ENCODE measurements at places on chromosomes 3 and 15. TPM values are rescaled to one million over a fixed set of nuclear protein-coding genes. Genes with fewer than 3 reads are reported as not detected.

Gene ALDH1L1
- total RNA-seq, result 10.9 TPM

Gene SLC9C1
- 0.29 TPM for total RNA-seq

Gene CLK3
- 73.2 TPM for total RNA-seq

Gene LMAN1L
- total RNA-seq, result 0.30 TPM

Gene GPR15
- total RNA-seq, result not detected

Gene LRRC31
- total RNA-seq, result not detected

Gene CLDN18
- not detected for total RNA-seq

DNA sequence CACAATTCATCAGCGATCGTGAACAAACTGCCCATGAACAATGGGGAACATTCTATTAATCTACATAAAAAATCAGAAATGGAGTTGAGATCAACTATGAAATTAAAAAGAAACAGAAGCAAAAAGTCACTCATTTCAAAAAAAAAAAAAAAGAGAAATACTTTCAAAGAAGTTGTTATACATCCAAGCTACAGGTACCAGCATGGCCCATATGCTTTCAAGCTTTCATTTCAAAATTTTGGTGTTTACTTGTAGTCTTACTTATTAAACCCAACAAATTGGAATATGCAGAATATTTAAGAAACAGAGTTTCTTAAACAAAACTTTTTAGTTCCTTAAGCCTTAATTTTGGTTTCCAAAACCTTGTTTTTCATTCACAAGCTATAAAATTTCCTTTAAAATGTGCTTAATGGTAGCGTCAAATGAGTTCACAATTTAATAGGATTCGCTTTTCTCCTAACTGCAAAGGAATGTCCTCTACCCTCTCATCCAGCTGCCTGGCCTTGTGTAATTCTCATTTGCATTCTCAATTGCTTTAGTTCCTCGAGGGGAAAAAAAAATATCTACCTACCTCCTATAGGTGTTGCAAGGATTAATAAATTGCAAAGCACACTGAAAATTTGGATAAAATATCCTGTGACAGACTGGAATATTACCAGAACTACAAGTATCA is 565.2 kb downstream of the ROBO1 start:
- DNase-seq, result no peak
- no peaks in the 10 kb centered on the region for H3K4me1 ChIP-seq
- H3K27ac ChIP-seq, result no peak overlapping the region
- H3K4me3 ChIP-seq, result no peak overlapping the region
- H3K36me3 ChIP-seq, result no peaks in the 10 kb centered on the region

DNA sequence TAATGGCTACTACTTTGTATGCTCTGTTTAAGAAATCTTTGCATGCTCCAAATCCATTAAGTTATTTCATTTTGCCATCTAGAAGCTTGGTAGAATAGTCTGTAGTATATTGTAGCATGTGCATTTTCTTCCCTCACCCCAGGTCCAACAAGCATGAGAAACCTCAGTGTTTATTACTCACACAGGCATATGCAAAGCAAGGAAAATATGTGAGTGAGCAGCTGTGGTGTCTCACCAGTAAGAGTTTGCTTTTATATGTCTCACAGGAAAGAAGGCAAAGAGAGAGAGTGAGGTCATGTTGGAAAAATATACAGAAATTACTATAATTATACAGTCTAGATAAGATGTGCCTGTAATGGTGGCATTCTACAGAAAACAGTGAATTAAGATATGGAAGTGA is 312.5 kb downstream of the C3orf38 start:
- no peaks in the 10 kb centered on the region for H3K36me3 ChIP-seq
- H3K4me3 ChIP-seq, result no peak overlapping the region

GRCh38 chr3:24181256-24181655 is 236.2 kb downstream of the NR1D2 start:
- H3K4me1 ChIP-seq, result peaks cover 9% of the 10 kb centered on the region
- DNase-seq, result no peak
- no peaks in the 10 kb centered on the region for H3K36me3 ChIP-seq
- no peaks in the 10 kb centered on the region for H3K27me3 ChIP-seq

GRCh38 chr3:3020209-3020608 is 90.0 kb downstream of the IL5RA start:
- no peak for DNase-seq
- no peak overlapping the region for H3K4me3 ChIP-seq
- H3K36me3 ChIP-seq, result no peaks in the 10 kb centered on the region
- no peaks in the 10 kb centered on the region for H3K4me1 ChIP-seq
- no peak overlapping the region for H3K27ac ChIP-seq

DNA sequence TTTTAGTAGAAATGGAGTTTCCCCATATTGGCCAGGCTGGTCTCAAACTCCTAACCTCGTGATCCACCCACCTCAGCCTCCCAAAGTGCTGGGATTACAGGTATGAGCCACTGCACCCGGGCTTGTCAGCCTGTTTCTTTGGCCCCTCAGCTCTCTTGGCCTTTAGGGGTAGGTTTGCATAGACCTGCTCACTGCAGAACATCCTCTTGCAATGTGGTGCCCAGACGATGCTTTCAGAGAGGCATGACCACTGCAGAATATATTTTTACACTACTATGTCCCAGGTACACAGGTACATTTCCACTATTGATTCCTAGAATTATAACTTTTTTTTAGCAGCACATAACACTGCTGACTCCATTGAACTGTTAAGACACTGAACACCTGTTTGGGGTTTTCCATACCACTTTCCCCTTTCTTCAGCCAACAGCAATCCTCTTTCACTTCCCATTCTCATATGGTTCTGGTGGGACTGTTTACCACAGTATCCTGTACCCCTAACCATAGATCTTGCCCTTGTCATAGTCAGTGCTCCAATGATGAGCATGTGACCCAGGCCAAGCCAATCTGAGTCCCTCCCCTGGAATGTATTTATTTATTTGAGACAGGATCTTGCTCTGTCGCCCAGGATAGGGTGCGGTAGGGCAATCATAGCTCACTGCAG is 21.1 kb downstream of the CCDC32 start:
- H3K4me3 ChIP-seq, result no peak overlapping the region
- H3K27ac ChIP-seq, result no peak overlapping the region
- no peak for DNase-seq
- H3K4me1 ChIP-seq, result no peaks in the 10 kb centered on the region
- no peaks in the 10 kb centered on the region for H3K27me3 ChIP-seq
